Stimulated activated CD8-positive, alpha-beta memory T cell treated with anti-CD3 and anti-CD28 coated beads, Interleukin-7, amount 100 ng/mL, for 1 hour (primary cell): ENCODE measurements at places on chromosomes 3 and 15.

- DNase-seq = no peak
Observed at GRCh38 chr15:74263466-74263865, 27.3 kb downstream of the CCDC33 start.

- no peak for DNase-seq
Observed at GRCh38 chr3:135460273-135460672, 505.3 kb upstream of the PPP2R3A start.

DNA sequence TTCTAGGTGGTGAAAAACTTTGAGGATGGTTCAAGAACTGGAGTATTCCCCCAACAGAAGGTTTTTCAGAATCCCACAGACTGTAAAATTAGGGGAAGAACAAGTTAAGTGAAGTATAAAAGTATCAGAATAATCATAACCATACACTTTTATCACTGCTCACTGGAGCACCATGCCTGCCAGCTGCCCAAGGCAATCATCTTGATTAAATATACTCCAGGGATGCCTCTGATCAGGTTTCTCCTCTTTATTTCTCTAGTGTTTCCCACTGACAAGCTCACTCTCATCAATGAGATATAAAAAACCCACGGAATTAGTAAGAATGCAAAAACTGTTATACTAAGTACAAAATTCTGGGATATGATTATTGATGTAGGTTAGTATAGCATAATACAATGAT is 108.0 kb downstream of the STAG1 start:
- DNase-seq = no peak

DNA sequence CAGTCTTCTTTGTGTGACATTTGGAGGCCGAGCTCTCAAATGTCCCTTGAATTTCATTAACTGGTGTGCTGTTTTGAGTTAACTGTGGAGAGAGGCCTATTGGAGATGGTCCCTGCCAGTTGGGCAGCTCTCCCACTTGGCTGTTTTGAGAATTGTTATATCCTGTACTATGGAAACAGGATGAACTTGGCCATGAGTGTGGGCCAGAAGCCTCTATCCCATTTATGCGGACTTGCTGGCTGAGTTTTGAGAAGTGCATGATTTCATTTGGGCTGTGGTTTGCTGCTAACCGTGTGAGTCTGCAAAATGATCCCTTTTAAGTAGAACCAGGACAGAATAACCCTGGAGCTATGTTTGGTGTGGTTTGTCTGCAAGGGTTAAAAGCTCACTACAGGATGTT is 366.0 kb downstream of the PTPRG start:
- DNase-seq = no peak

DNA sequence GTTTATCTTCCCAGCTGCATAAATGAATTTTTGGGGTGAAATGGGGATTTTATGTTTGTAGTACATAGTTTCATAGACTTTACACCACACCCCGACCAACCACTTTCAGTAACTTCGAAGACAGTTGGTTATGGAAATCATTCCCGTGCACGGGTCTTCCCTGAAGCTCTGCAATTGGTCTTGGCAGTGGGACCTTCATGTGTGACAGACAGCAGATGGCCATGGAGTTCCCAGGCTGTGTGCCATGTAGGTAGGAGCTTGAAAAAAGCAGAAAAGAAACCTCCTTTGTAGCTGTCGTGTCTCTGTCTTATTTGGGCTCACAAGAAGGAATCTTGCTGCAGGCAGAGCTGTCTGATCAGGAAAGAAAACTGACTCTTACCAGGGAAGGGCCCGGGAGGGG is 25.9 kb downstream of the EXOG start:
- no peak for DNase-seq

DNA sequence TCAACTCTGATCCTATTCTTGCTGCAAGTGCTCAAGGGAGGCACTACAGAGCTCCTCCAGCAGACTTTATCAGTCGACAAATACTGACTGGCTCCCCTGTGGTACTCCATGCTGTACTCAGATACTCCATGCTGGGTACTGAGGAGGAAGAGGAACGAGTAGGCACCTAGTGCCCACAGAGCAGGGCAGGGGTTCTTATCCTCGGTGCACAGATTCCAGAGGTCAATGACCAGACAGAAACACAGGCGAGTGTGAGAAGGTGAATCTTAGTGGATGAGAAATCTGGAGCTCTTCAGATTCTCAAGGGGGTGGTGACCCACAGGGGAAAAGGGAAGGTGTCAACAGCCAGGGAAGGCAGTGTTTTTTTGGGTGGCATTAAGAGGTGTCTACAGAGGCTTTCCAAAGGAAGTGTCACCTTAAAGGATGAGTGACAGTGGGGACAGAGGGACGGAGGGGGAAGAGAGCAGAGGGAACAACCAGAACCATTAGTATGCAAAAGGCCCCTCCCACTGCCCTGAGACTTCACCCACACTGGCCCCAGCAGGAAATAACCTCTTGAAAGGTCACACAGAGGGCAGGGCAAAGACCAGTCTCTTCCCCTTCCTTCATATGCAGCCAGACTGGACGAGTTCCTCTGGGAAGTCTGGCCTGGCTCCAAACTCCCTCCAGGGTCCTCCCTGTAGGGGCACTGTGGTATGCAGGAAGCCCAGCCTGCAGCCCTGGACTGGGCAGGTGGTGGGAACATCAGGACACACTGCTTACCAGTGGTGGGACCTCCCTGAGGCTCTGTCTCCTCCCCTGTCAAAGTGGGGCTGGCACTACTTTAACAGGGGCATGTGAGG is 27.5 kb downstream of the CCDC12 start:
- DNase-seq = no peak

DNA sequence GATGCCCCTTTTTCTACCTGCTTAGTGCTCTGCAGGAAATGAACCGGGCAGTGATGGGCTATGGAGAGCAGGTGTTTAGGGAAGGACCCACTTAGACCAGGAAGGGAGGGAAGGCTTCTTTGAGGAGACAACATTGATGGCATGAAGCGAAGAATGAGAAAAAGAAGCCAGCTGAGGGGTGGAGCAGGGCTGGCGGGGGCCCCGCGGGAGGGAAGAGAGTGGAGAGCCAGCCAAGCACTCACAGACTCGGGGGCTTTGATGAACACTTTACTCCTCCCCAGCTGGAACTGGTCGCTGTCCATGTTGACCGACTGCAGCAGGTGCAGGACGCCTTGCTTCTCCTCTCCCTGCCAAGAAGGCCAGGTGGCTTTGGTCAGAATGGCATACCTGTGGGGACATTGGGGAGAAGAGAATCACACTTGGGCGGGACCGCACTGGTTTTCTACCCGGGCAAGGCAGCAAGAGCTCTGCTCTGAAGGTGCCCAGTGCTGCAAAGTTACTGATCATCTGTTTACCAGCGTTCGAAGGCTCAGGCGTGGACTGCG is 28.4 kb upstream of the LDHAL6B start:
- no peak for DNase-seq

GRCh38 chr3:162096874-162097273 is 600.3 kb downstream of the OTOL1 start:
- no peak for DNase-seq

DNA sequence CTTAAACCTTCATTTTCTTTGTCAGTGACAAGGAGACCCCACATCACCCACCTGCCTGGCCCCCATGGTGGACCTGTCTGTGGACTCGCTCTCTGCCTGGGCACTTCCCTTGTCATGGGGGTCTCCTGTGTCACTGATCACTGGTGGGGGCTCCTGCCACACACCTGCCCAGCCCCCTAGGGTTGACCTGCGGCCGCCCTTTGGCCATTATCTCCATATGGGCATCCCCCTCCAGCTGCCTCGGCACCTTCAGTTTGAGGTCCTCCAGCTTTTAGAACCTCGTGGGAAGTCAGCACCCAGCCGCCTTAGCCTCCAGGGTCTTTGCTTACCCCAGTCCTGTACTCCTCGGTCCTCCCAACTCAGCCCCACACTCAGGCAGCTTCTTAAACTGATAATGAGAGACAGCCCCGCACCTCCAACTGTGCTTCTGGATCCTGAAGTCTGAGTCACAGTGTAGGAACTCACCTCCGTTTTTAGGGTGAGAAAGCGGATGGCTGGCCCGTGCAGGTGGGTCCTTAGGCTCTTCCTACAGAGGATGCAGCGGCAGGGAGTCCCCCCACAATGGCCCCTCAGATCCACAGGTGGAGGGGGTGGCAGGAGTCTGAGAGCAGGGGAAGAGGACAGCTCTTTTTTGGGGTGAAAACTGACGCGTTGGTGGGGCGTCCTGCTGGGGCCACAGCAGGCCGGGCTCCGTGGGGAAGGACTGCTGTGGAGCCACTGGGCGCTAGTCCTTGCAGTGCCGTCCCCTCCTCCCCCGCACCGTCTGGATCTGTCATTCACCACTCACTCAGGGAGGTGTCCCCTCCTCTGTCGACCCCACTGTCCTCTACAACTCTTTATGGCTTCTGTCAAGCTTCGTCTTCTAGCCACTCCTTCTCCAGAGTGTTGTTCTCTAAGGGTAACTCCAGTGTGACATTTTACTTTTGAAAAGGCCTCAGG is 8.7 kb upstream of the PRR23E start:
- no peak for DNase-seq

GRCh38 chr3:79039192-79039591 is 728.6 kb downstream of the ROBO1 start:
- no peak for DNase-seq

GRCh38 chr3:121871430-121871829 is 22.8 kb upstream of the SLC15A2 start:
- no peak for DNase-seq

- DNase-seq = no peak
Observed at GRCh38 chr3:143158014-143158988, 38.7 kb downstream of the CHST2 start.

- no peak for DNase-seq
Observed at GRCh38 chr3:123012652-123013051, 14.9 kb downstream of the SEMA5B start.

- DNase-seq = no peak
Observed at GRCh38 chr3:141081141-141081795, 30.1 kb downstream of the SPSB4 start.

DNA sequence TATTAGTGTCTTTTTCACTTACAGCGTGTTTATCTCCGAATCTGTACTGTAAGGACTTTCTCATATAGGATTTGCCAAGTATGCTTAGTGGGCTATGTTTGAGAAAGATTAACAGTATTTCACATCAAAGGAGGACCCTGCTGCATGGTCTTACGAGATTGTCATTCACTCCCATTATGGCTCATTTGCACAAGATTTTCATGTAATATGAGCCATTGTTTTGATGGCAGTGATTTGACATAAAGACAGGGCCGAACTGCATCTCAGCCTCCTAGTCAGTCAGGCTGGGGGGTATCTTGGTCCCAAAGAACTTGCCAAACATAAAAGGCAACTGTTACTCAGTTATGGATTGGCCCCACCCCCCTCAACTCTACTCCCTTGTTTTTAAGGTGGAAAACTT is 205.9 kb downstream of the ZIC1 start:
- no peak for DNase-seq

DNA sequence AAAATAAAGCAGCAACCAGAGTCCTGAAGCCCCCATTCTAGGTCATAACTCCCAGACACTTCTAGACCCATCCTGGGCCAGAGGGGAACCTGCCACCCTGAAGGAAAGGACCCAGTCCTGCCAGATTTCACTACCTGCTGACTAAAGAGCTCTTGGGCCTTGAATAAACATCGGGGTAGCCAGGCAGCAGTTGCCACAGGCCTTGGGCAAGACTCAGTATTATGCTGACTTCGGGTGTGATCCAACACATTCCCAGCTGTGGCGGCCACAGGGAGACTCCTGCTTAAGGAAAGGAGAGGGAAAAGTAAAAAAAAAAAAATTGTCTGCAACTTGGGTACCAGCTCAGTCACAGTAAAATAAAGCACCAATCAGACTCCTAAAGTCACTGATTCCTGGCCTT is 23.8 kb downstream of the NEDD4 start:
- no peak for DNase-seq

- DNase-seq = no peak
Observed at GRCh38 chr3:132804498-132804897, 82.3 kb upstream of the NPHP3 start.

- DNase-seq = no peak
Observed at GRCh38 chr15:81339321-81339720, 15.4 kb upstream of the STARD5 start.

- DNase-seq = no peak
Observed at GRCh38 chr3:120147072-120147871, 53.0 kb upstream of the GSK3B start.

DNA sequence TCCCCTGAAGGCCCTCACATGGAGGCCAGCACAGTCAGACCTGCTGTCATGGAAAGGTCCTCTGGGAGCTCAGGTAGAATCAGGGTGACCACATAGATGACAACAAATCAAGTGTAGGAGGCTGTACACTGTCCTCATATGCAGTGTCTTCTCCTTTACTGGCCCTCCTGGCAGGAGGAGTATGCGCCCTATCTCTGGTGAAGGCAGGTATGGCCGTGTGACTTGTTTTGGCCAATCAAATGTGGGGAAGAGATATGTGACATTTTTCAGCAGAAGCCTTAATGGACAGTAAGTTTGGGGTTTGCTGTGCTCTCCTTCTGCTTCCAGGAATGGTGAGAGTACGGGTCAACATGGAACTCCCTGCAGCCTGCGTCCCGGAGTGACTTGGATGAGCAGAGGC is 69.9 kb downstream of the RHCG start:
- no peak for DNase-seq

GRCh38 chr15:85362436-85363081 is 17.8 kb upstream of the AKAP13 start:
- DNase-seq = no peak

DNA sequence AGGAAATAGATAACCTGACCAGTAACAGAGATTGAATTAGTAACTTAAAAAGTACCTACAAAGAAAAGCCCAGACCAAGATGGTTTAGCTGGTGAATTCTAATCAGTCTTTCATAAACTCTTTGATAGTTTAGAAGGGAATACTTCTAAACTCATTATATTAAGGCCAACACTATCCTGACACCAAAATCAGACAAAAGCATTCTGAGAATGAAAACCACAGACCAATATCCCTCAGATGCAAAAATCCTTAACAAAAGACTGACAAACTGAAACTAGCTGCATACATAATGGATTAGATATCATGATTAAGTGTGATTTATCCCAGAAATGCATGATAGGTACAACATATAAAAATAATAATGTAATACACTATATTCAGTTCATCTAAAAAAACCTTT is 115.6 kb downstream of the RFX7 start:
- DNase-seq = no peak
